ENCODE measurements at places on chromosomes 4 and X.

DNA sequence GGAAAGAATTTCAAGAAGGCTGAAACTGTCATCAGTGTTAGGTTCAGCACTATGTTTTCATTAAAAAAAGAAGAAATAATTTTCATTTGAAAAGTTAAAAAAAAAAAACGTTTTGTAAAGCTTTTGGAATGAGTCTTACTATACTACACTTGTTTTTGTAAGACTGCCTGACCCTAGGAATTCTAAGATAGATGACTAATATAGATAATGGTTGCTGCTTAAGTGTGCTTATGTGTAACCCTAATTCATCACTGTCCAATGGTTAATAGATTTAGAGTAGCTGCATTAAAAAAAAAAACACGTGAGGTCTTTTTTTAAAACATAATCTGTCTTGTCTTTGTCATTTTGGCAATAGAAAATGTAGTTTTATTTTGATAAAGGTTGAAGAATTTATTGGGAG, 323.2 kb downstream of the IL1RAPL1 start:
- peak; percentile 32 for DNase-seq

DNA sequence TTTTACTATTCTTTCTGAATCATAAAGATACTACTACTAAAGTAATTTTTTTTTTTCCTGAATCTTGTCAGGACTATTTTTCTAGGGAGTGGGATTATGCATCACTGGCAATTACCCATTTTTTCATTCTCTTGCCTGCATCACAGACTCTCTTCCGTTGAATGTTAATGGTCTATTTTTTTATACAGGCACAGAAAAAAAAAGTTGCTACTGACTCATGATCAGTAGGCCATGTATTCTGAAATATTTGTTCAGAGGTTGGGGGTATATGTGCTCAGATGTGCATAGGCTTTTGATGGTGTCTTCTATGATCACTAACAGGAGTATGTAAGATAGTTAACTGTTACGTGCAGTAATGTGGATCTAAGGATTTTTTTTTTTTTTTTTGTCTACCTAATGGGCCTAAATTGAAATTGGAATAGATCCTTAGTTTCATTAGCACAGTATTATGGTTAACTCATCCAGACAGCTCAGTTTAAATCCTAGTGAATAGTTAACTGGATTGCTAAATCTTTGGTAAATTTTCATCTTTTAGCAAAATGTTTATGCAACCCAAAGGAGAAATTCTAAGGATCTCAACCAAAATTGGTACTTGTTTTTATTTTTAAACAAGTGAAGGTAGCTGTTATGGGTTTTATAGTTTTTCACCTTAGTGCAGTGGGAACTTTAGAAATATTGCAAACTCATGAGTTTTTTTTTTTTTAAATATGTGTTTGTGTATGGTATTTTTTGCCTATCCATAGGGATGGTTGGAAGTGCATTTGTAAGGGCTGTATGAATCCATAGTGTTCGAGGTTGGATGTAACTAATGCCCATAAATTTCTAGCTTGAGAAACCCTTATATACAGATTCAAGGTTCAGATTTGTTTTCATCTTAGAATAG, 12.1 kb downstream of the BMP2K start:
- DNase-seq = no peak

DNA sequence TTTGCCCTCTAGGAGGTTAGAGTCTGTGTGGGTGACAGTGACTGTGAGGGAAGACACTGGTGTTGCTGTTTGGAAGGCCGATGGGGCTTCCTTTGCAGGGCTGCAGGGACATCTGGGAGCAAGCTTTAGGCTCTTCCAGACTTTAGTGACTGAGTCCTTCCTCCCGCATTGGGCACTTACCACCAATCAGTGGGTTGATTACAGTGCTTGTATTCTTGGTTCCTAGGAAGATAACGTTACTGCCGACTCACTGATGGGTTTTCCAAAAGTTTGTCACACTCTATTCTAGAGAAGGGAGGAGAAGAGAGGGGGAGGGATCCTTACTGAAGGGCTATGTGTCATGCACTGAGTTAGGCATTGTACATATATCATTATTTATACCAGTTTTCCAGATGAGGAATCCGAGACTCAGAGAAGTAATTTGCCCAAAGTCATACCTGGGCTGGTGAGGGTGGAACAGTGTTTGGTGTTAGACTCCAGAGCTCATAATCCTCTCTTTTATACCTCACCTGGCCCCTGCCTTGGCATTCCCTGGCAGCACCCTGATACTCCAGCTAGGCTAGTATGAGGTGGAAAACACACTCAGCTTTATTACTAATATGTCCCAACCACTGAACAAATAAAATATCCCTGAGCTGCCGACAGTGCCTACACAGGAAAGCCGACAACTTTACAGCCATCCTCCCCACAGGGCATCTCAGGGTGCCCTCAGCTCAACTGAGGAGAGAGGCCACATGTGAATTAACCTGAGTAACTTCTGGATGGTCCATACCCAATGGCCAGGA, 3.8 kb downstream of the CHST7 start:
- DNase-seq = peak; percentile 48

- DNase-seq = peak; percentile 26
Measured at GRCh38 chr4:80540785-80541469, 205.4 kb downstream of the CFAP299 start.

GRCh38 chr4:29277381-29277780, 1442.8 kb upstream of the PCDH7 start:
- peak; percentile 32 for DNase-seq

GRCh38 chr4:114263233-114263632, 283.8 kb upstream of the ARSJ start:
- DNase-seq = peak; percentile 62

GRCh38 chrX:148466292-148466691, 34.1 kb upstream of the AFF2 start:
- DNase-seq = peak; percentile 0

DNA sequence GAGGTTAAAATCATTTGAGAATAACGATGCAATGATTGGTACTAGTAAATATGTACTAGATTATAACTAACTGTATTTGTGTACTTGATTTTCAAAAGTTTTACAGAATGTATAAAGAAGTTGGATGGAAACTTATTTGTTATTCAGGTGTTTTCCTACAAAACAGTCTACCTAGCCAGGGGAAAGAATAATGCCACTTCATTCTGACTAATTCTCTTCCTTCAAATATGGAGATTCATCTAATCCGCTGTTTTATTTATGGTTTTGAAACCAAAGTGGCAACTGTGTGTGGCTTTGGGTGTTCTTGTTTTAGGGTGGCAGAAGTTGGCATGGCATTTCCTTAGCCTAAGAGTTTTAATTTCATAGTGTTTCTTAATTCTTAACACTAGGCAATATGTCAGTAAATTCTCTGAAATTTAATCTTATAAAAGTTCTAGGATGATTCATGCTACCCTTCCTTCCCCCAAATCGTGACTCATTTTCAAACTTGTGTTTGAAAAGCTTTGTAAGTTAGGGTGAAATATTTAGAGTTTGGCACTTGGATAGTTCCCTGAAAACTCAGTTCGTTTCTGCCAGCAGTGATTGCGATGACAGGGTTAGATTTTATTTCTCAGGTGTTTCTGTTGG, 62.6 kb downstream of the DCLK2 start:
- peak; percentile 82 for DNase-seq

GRCh38 chr4:130747842-130748241, 1651.9 kb downstream of the C4orf33 start:
- no peak for DNase-seq

GRCh38 chrX:11665168-11666111, at the start of gene ARHGAP6:
Gene ARHGAP6 (minus strand): TSS chrX:11665920. CDS start chrX:11664828, 1,092 bp downstream.
- DNase-seq = peak; percentile 51

GRCh38 chr4:83922402-83922801, 386.5 kb downstream of the GPAT3 start:
- no peak for DNase-seq

DNA sequence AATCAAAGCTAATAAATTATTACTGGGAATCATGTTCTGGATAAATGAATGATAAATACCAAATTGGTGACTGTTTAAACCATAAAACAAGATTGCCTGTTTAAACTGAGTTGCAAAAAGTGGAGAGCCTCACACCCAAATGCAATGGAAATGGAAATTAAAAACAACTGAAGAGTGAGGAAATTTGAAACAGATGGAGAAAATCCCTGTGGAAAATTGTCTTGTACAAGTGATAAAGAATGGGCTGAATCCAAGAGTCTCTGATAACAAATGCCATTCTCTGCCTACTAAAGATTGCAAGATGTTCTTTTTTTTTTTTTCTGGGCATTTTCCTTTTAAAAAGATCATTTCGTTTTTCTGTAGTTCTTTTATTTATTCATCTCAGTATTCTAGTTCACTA, 426.3 kb downstream of the NLGN4X start:
- peak; percentile 22 for DNase-seq

DNA sequence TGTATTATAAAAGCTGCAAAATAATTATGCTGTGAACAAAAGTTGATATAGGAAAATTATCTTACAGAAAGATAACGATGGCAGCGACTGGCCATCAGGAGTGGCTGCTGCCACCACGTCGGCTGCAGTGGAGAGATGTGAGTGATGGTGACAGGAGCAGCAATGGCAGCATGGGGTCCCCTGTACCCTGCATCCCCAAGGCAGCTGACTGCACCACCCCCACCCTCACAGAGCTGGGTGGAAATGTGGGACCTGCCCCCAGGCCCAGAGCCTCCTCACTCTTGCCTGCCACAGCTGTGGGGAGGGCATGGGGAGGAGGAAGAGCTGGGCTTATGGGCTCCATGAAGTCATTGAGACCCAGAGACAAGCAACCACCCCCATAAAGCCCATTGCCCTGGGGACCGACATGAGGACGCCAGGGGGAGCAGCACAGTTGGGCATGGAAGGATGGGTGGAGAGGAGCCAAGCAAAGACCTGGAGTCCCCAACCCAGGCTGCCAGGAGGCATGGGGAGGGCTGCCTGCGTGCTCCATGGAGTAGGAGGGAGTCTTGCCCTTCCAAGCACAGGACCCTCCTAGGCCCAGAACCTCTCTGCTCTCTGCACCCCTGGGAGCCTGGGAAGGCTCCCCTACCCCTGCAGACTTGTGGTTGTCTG, 1090.5 kb downstream of the PCDH18 start:
- DNase-seq = no peak

- no peak for DNase-seq
Measured at GRCh38 chr4:148737061-148737770, 295.0 kb upstream of the NR3C2 start.

DNA sequence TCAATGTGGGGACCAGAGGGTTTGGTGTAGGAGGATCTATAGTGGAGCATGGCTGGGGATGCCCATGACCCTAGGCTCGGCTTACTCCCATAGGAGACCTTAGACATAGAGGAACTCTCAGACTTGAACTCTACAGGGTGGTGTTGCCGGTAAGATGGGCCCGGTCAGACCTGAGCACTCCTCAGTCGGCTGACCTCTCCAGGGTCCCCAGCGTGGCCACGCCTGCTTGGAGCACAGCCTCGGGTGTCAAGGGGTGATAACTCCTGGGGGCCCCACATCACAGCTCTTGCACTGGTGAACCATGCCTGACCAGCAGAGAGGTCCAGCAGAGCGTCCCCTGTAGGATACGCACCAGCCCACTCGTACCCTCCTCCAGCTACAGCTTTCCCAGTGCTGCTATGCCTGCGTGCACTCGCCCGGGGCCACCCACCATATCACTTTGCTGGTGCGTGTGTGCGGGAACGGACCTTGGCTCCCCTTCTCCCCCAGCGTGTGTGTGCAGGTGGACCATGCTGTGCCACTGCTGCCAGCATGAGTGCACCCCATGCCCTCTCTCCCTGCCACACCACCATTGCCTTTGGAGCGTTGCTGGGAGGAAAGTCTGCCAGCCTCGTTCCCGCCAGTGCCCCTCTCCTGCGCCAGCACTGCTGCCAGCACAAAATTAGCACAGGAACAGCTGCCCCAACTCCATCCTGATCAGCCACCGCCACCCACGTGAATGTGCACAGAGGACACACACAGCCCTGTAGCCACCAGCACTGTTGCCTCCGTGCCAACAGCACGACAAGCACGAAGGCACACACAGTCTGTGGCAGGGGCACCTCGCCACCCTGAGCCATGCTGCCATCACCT, 806.6 kb downstream of the GLUD2 start:
- no peak for DNase-seq
